ENCODE measurements at places on chromosomes 1 and 21. TPM values are rescaled to one million over a fixed set of nuclear protein-coding genes. Genes with fewer than 3 reads are reported as not detected.

Gene CD58
- total RNA-seq, result 22.0 TPM

Gene KRTAP21-2
- not detected for total RNA-seq

Gene AADACL4
- total RNA-seq, result not detected

Gene IGSF9
- total RNA-seq, result not detected

Gene LCA5L
- 2.3 TPM for total RNA-seq

Gene SLC6A17
- total RNA-seq, result 0.29 TPM

Gene SPATA1
- not detected for total RNA-seq

Gene LORICRIN
- not detected for total RNA-seq

Gene FCER1A
- not detected for total RNA-seq

Gene PRAMEF17
- total RNA-seq, result not detected

Gene AADACL3
- total RNA-seq, result not detected

Gene ESRRG
- under 0.01 TPM for total RNA-seq

Gene DISP1
- 6.6 TPM for total RNA-seq

Gene CCDC181
- 1.1 TPM for total RNA-seq

Gene ERG
- not detected for total RNA-seq

Gene NLRP3
- 0.18 TPM for total RNA-seq

Gene TNFRSF8
- 4.0 TPM for total RNA-seq

Gene IL19
- total RNA-seq, result not detected

Gene OR2W3
- not detected for total RNA-seq

Gene LRRC38
- not detected for total RNA-seq

Gene FCMR
- not detected for total RNA-seq

Gene THEM5
- not detected for total RNA-seq

Gene SLC45A1
- total RNA-seq, result 5.8 TPM
